Smooth muscle cell of the pulmonary artery (primary cell): ENCODE measurements at places on chromosomes 4 and X. TPM values are rescaled to one million over a fixed set of nuclear protein-coding genes. Genes with fewer than 3 reads are reported as not detected.

Gene CPZ
- total RNA-seq: 1.8 and 24.4 TPM in 2 replicates

Gene SNCA
- 0.85 and 33.8 TPM in 2 replicates for total RNA-seq

Gene CYLC1
- not detected in 2 replicates for total RNA-seq

Gene CT45A2
- total RNA-seq: not detected in 2 replicates

Gene VCX3A
- not detected in 2 replicates for total RNA-seq

Gene EBP
- 19.4 and 23.3 TPM in 2 replicates for total RNA-seq

Gene TLR10
- total RNA-seq: not detected in 2 replicates

Gene HPGD
- 0.17 and 0.20 TPM in 2 replicates for total RNA-seq

Gene PNMA6A
- total RNA-seq: 2.9 and 3.3 TPM in 2 replicates
